Stimulated activated CD4-positive, alpha-beta T cell treated with anti-CD3 and anti-CD28 coated beads, Interleukin-2, amount 100 ng/mL, for 48 hours (primary cell): ENCODE measurements at places on chromosomes 11 and 22.

GRCh38 chr11:9176136-9176535, 84.7 kb upstream of the SCUBE2 start:
- DNase-seq: no peak

GRCh38 chr11:101741479-101742175, 157.8 kb upstream of the TRPC6 start:
- DNase-seq: no peak

- DNase-seq: no peak
These were observed 17.3 kb downstream of the RTN4RL2 start for GRCh38 chr11:57477507-57478189.

DNA sequence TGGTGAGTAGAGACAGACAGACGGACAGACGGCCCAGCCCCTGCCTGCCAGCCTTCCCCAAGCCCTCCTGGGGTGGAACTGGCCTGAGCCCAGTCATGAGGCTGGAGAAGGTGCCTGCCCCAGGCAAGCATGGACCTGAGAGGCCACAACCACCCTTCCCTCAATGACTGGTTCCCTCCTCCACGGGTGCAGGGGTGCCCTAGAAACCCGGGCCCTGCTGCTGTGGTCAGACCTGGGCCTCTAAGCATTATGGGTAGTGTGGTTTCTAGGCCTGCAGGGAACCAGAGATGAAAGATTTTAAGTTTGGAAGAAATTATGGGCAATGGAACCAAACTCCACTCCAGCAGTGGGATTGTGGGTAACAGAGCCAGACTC, 13.5 kb downstream of the RHBDD3 start:
- no peak for DNase-seq

GRCh38 chr11:135043434-135043833, 631.4 kb upstream of the B3GAT1 start:
- DNase-seq: no peak

DNA sequence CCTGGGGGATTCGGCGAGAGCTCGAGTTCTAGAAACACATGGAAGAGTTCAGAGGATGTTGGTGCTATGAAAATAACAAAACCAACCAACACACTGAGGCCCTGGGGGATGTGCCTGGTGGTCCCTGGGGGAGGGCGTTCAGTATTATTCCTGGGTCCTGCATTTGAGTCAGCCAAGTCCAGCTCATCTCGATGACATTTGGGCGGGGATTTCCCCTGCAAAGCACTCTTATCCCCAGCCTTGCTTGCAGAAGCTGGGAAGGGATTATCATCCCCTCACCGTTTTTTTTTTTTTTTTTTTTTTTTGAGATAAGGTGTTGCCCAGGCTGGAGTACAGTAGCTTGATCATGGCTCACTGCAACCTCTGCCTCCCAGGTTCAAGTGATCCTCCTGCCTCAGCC, 2.1 kb upstream of the SMIM38 start:
- no peak for DNase-seq

GRCh38 chr22:37843741-37844089, 419 bp downstream of the ANKRD54 start:
- peak; percentile 37 for DNase-seq

DNA sequence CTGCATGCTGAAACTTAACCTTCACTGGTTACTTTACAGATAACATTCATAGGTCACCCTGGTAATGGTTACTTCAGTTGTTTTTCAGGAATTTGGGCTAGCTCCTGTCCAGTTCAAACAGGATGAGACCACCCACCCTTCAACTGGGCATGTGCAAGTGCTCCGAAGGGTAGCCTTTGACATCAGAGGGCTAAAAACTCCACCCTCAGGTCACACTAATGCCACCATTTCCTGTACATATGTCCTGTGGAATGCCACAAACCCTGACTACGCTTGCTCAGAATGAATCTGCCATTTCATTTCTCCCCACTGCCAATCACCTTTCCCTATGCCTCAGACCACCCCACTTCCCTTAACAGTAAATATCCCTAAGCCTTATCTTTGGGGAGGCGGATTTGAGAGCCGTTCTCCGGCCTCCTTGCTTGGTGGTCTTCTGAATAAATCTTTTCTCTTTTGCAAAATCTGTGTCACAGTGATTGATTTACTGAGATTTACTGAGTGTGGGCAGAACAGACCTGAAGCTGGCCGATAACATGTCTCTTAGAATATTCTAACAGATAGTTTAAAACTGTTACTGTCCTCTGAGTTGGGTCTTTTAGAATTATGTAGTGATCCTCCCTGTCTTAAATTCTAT, 25.4 kb upstream of the FXYD2 start:
- no peak for DNase-seq

GRCh38 chr11:73622926-73623593, 23.3 kb upstream of the PLEKHB1 start:
- no peak for DNase-seq

DNA sequence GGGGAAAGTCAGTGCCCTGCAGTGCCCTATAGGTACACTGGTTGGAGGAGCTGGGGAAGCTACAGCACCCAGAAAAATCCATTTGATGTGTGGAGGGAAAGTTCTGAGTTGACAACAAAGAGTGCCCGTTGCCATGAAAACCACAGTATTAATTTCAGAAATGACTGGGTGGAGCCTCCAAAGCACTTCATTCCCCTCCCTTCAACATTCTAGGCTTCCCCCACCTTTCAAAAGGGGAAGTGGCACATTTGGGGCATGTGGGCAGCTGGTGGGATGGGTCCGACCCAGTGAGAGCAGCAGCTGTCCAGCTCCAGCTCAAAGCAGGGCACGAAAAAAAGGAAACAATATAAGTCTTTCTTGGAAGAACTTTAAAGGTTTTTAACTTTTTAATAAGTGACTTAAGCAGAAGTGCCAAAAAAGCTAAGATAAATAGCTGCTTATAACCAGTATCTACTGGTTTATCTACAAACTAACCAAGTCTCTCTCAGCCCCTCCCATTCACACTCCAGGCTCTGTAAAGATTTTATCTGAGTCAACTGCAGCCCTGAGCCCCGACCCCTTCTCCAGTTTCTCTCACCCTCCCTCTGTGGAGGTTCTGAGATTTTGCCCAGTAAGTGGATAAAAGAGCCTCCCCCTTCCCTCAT, 9.0 kb upstream of the AHNAK start:
- DNase-seq: no peak

DNA sequence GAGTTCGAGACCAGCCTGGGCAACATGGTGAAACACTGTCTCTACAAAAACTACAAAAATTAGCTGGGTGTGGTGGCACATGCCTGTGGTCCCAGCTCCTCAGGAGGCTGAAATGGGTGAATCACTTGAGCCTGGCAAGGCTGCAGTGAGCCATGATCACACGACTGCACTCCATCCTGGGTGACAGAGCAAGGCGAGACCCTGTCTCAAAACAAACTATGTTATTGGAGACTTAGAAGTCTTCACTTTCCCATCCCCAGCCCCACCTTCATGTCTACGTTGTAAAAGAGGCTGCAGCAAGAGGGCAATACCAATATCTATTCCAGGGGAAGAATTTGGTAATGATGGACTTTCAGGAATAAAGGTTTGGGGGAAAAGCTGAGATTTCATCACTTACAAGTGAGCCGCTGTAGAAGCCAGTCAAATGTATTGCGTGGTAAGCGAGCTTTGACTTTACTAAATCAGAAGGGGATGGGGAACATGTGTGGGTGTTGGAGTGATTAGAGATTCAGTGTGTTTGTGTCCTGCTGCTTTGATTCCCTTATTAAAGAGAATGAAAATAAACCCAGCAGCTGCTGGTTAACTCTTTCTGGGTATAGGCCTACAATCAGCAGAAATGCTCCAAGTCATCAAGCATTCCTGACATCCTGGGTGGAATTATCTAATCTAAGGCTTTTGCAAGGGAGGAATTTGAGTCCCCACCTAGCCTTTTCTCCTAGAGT, 53.7 kb downstream of the UBASH3B start:
- no peak for DNase-seq

GRCh38 chr11:28834877-28835276, 726.7 kb downstream of the METTL15 start:
- DNase-seq: no peak

DNA sequence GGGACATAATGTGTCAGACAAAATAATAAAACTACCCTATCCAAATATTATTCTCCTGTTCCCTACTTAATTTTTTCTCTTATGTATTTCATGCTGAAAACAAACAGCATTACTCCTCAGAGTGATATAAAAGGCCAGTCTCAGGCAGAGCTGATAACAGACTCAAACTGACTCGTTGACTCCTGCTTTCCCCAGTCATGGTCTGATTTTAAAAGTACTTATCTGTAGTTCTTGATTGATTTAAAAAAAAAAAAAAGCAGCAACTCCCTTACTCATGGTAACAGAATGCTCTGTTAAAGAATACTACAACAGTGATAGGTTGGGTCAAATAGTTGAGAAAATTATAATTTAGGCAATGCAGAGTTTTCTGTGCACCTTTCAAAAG, 90.3 kb upstream of the BARX2 start:
- DNase-seq: no peak

GRCh38 chr22:29225422-29226090, 19.9 kb downstream of the EMID1 start:
- DNase-seq: no peak

- no peak for DNase-seq
These were observed 16.9 kb downstream of the MRGPRG start for GRCh38 chr11:3201677-3202181.

DNA sequence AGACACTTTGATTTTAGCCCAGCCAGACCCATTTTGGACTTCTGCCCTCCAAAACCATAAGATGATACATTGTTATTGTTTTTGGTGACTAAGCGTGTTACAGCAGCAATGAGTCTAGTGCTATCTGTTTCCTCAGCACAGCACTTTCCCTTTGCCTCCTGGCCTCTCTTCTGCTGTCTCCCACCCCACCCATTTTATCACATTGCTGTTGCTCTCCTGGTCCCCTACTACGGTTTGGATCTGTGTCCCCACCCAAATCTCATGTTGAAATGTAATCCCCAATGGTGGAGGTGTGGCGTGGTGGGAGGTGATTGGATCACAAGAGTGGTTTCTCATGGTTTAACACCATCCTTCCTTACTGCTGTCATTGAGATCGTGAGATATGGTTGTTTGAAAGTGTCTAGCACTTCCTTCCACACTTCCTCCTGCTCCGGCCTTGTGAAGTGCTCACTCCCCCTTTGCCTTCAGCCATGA, 59.8 kb upstream of the CD82 start:
- DNase-seq: no peak

GRCh38 chr11:2992997-2993325, 832 bp upstream of the NAP1L4 start:
- no peak for DNase-seq

- DNase-seq: no peak
These were observed 21.0 kb upstream of the HSPA8 start for GRCh38 chr11:123082977-123083376.

GRCh38 chr11:836700-837099, 3.9 kb downstream of the CD151 start:
- DNase-seq: no peak

- DNase-seq: no peak
These were observed 7.9 kb downstream of the CD82 start for GRCh38 chr11:44573333-44573732.

DNA sequence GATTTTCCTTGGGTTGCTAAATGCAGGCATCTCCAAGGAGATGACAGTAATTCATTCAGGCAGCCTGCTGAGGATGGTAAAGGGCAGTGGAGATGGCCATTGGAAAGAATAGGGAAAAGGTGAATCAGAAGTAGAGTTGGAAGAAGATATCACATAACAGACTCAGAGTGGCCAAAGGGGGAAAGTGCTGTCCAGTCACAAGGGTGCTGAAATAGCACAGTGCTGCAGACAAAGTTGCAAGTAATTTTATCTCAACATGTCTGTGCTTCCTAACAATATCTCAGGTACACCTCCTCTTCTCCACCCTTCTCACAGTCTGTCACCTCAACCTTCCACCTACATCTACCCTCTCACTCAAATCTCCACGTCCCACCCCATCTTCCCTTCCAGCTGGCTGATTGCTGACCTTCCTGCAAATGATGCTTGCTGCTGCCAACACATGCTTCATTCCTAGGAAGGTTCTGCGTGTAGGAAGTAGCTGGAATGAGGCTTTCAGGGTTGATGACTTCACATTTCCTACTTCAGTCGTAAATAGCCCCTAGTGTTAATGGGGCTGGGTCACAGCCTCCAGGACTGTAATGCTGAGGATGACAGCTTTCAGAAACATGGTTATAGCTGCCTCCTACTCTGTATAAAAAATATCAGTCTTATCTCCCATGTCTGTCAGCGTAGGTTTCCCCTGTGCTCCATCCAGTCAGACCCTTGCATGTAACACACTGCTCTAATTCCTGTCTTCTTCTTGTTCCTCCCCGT, 123.9 kb downstream of the CTNND1 start:
- DNase-seq: no peak

GRCh38 chr11:76620489-76620888, 50.1 kb downstream of the LRRC32 start:
- no peak for DNase-seq

DNA sequence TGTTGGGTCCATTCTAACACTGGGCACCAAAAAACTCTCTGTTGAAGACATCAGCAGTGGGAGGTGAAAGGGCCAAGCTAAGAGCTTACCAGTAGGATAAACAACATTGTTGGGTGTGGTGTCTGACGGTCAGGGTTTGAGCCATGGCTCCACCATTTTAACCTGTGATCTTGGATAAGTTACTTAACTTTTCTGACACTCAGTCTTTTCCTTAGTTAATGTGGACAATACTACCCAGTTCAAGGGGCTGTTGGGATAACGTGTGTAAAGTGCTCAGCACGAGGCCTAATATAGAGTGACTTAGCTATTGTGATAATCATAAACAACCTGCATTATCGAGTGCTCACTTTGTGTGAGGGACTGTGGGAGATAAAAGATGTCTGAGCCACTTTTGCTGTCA, 6.1 kb downstream of the UCP3 start:
- DNase-seq: no peak

- no peak for DNase-seq
These were observed 96.9 kb downstream of the SBF2 start for GRCh38 chr11:10197091-10197490.

- DNase-seq: no peak
These were observed at the start of gene HTR3A for GRCh38 chr11:113974741-113975470. Gene HTR3A, plus strand, starts transcription at chr11:113975108. Its CDS starts 218 bp downstream, at chr11:113975326.

GRCh38 chr11:68446046-68446725, 14.4 kb upstream of the PPP6R3 start:
- no peak for DNase-seq

GRCh38 chr22:40432625-40433024, 62.2 kb downstream of the SGSM3 start:
- DNase-seq: no peak

- DNase-seq: no peak
These were observed 52.1 kb upstream of the NFRKB start for GRCh38 chr11:129947474-129947873.
